ENCODE measurements at places on chromosomes 6 and 20. TPM values are rescaled to one million over a fixed set of nuclear protein-coding genes. Genes with fewer than 3 reads are reported as not detected.

Gene TP53TG5
- not detected for total RNA-seq

Gene SAPCD1
- total RNA-seq = 0.59 TPM

Gene HLA-DRB5
- total RNA-seq = not detected

Gene VSTM2L
- total RNA-seq = 2.5 TPM

Gene ACSS1
- total RNA-seq = 1.4 TPM

Gene DLL1
- total RNA-seq = 0.36 TPM
